ENCODE measurements at places on chromosomes 4 and X. TPM values are rescaled to one million over a fixed set of nuclear protein-coding genes. Genes with fewer than 3 reads are reported as not detected.

MORF4L2 gene
- 465 TPM for total RNA-seq

AWAT1 gene
- not detected for total RNA-seq

ASB12 gene
- not detected for total RNA-seq

SEPSECS gene
- total RNA-seq, result 7.8 TPM

MAGED4B gene
- 2.3 TPM for total RNA-seq

DCAF8L2 gene
- not detected for total RNA-seq

HSFX2 gene
- total RNA-seq, result not detected

LIN54 gene
- total RNA-seq, result 15.4 TPM

NXT2 gene
- 6.7 TPM for total RNA-seq

DOK7 gene
- total RNA-seq, result 7.8 TPM

CTSO gene
- 11.0 TPM for total RNA-seq

RHOXF2B gene
- total RNA-seq, result not detected

ATXN3L gene
- total RNA-seq, result not detected

ATP2B3 gene
- total RNA-seq, result not detected

UGT2B11 gene
- not detected for total RNA-seq

CHRDL1 gene
- not detected for total RNA-seq

HPSE gene
- total RNA-seq, result 0.17 TPM

BEX5 gene
- total RNA-seq, result not detected

RBM46 gene
- total RNA-seq, result 0.50 TPM

AFF2 gene
- 1.5 TPM for total RNA-seq
